ENCODE measurements at places on chromosomes 3 and 15.

GRCh38 chr3:14297305-14297704 is 105.1 kb upstream of the SLC6A6 start:
- no peak for DNase-seq

DNA sequence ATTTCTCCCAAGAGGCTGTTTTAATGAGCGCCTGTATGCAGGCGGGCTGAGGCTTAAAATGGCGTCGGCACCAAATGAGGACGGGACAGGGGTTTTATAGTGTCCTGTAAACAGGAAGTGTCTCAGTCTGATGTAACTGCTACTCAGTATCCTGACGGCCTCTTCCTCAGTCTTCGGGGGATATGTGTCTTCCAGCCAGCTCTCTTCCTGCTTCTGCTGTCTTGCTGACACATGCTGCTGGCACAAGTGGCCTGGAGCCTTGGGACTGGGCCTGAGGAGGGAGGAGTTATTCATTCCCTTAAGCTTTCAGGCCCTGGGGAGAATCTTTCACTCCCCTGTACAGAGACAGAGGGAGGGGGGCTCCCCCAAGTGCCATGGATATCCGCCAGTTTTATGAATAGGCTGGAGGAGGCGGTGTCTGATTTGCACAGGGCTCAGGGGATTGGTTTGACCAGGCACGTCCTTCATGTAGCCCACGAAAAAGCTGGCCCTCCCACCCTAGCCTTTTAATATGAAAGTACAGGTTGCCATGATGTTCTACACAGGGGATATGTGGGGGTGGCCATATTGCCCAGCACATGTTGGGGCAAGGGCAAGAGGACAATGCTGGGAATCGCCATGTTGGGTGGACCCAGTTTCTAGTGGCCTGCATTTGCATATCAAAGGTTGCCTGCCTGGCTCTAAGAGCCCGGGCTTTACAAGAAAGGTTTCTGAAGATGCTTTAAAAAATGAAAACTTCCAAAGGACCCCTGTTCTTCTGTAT is 19.9 kb downstream of the NDUFB4 start:
- DNase-seq, result no peak

GRCh38 chr15:27937851-27938250 is 161.3 kb downstream of the OCA2 start:
- no peak for DNase-seq

DNA sequence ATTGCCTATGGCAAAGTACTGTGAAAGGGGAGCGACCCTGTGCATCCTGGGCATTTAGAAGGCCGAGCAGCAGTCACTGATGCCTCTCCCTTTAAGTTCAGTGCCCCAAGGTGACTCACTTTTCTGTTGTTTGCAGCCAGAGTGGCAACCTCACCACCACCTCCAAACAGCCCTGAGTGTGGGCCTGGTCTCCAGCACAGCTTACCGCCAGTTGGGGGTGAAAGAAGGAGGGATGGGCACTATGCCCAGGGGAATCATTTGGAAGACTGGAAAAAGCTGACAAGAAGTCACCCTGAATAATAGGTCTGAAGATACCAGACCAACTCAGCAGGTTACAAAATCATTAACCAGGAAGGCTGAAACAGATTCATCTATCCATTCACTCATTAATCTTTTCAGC is 571.8 kb downstream of the EPHB1 start:
- no peak for DNase-seq

DNA sequence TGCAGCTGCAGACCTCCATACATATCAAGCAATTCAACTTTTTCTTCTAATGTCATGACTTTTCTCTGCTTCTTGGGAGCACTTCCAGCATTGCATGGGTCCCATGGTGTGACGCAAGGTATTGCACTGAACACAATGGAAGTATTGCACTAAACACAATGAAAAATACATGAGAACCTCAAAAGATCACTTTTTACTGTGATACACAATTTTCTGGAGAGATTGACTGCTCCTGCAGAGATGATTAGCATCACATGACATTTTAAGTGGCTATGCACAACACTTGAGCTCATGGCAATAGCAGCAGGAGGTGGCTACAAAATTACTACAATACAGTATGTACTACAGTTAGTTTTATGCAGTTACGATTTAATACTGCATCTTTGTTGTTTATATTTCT is 113.5 kb upstream of the BHLHE40 start:
- DNase-seq, result no peak

GRCh38 chr3:18018491-18019160 is 276.2 kb upstream of the TBC1D5 start:
- DNase-seq, result no peak

- no peak for DNase-seq
These were observed 21.3 kb upstream of the P2RY13 start for GRCh38 chr3:151350656-151351055.

DNA sequence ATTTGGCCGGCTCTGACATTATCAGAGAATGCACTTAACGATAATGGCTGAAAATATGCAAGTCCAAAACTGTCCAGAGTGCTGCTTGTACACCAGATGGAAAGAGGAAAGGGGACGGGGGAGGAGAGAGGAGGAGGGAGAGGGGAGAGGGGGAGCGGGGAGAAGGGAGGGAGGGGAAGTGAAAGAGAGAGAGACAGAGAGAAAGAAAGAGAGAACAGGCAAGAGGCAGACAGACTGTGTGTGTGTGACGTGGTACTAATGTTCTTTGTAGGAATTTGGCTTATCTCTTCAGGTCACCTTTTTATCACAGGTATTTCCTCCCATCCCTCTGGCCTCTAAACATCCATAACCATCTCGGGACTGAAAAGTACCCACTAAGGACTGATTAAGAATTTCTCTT is 75.1 kb upstream of the LMOD3 start:
- DNase-seq, result no peak

DNA sequence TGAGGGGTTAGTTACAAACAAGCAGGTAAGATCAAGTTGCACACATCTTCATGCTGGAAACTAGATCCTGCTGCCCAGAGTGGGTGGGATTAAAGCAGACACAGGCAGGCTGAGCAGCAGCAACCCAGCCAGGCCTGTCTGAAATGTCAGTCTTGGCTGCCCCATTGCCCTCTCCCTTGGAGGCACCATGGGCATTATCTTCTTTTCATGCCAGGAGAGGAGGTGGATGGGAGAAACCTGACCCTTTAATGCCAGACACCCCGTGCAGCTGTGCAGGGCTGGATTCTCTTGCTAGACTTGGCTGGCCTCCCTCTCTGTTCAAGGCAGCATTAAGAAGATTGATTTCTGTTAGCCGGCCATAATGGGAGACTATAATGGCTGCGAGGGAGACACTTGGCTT is 23.0 kb upstream of the EPHB1 start:
- no peak for DNase-seq

GRCh38 chr15:36807134-36807764 is 227.8 kb downstream of the CDIN1 start:
- no peak for DNase-seq

DNA sequence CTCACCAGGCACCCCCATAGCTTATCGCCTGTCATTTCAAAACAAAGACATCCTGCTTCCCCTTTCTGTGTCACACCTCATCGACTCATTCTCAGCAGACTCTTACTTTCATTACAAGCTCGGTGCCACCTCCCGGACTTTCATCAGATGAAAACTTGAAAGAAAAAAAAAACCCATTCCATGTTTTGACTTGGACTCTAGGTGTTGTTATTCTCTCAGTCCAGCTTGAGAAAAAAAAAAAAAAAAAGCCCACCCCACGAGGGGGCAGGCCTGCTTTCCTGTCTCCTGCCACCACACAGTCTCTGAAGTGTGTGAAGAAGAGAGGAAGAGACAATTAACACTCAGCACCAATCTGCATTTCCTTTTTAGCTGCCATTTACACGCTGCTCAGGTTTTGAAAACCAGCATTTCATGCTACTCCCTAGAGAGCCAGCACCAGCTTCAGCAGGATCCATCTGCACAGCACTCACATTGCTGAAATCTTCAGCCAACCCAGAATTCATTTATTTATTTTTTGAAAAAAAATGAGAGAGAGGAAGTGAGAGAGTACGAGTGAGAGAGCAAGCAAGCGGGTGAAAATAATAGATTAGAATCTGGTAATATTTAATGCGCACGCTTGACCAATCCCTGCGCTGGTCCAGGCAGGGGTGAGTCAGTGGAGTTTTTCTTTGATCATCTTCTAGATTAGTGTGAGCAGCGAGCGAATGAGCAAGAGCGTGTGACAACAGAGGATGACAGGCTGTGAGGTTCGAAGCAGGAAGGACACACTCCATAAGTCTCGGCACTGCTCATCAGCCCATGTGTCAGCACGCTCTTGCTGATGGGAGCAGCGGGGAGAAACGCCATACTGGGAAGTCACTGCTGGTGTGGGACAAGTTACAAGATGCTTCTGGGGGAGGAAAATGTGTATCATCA is 23.5 kb downstream of the ZNF80 start:
- peak; percentile 46 for DNase-seq

- no peak for DNase-seq
These were observed 3.9 kb upstream of the TGM4 start for GRCh38 chr3:44870375-44871061.

DNA sequence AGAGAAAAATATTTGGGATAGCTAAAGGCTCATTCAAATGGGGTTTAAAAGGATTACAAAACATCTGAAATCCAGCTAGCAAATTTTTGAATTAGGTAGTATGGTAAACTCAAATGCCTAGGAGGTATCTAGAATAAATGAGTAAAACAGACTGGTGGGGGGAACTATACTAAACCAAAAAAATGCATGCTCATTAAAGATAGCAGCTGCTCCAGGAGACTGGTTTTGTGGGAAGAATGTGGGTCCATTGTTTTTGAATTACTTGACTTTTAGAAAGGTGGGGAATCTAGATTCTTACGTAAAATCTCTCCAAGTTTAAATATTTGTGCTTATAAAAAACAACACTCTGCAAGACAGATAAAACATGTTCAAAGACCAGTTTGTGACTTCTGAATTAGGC is 73.8 kb downstream of the LEKR1 start:
- DNase-seq, result no peak

GRCh38 chr3:53842436-53843194 is 3.6 kb downstream of the CHDH start:
- DNase-seq, result no peak

- DNase-seq, result no peak
These were observed 395.4 kb upstream of the ADAMTS9 start for GRCh38 chr3:65083240-65083639.

- DNase-seq, result no peak
These were observed 5.7 kb upstream of the CAV3 start for GRCh38 chr3:8727605-8728512.

- no peak for DNase-seq
These were observed 494.0 kb upstream of the SUCLG2 start for GRCh38 chr3:68148447-68148846.

- no peak for DNase-seq
These were observed 118.5 kb downstream of the SEC22A start for GRCh38 chr3:123320221-123320620.

- no peak for DNase-seq
These were observed 78.2 kb upstream of the FLNB start for GRCh38 chr3:57929988-57930387.

DNA sequence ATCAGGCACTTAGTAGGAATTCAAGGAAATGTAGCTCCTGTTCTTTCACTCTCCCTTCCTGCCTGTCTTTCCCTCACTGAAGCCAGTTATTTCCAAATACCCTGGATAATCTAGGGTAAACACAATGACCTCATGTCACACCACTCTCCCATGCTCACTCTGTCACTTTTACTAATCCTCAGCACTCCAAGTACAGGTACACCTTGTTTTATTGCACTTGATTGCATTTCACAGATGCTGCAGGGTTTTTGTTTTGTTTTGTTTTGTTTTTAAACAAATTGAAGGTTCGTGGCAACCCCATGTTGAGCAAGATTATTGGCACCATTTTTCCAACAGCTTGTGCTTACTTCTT is 40.8 kb downstream of the PPM1L start:
- DNase-seq, result no peak

DNA sequence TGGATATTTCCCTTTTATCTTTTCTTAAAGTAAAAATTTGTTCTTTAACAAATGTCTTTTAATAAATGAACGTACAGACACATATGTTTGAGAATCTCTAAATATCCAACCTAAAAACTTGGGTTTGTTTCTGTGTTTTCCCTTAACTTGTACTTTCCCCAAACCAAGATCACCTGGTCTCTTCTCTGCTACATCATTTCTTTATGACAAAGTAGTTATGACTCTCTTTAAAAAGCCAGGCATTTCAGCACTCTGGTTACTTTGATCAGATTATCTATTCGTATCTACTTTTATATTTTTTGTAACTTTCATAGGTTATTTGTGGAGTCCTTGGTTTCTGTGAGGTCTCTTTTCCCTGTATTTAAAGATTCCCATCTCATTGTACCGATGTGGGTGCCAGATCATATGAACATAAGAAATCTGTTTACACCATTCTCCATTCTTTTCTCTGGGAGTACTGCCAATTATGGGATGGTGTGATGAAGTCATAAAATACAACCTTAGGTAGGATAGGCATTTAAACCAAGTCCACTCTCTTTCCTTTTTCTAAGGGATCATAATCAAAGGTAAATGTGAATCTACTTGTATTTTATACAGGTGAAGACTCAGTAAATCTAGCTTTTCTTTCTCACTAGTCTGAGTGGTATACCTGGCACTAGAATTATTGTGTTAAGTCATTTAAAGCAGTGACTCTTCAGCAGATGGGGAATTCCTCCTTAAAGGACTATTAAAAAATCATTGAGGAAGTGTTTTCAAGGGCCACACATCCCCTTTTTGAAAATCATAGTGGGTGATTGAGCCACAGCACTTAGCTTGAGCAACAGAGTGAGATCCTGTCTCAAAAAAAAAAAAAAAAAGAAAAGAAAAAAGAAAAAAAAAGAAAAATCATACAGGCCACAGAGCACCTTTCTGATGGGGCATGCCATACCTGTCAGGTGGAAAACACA is 12.4 kb upstream of the NFKBIZ start:
- no peak for DNase-seq

DNA sequence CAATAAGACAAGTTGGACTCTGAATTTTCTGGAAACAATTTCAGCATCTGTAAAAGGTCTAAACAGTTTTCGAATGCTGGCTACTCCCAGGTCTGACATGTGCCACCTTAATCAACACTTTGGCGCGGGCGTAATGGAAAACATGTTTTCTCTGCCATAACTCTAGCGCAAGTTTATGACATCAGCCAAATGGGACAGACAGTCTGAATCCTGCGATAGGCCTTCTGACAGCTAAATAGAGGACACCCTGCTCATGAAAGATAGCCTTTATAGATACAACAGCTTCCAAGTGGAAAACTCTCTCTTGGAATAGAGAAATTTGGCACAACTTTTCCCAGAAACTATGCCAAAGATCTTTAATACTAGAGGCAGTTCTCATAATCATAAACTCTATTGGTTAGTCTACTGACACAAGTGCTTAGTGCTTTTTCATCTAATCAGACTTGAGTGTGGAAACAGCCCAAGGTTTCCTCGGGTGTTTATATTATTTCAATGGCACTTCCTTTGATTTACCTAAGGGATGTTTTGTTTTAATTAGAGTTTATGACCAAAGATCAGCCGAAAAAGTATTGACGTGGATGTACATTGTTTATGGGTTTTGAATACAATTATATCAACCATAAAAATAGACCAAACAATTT is 120.1 kb upstream of the DPH6 start:
- DNase-seq, result no peak
